ENCODE measurements at places on chromosomes 7 and 10. TPM values are rescaled to one million over a fixed set of nuclear protein-coding genes. Genes with fewer than 3 reads are reported as not detected.

The BUD23 gene
- 60.3 TPM for total RNA-seq

The C7orf33 gene
- total RNA-seq, result not detected

The FXYD4 gene
- not detected for total RNA-seq

The ADRA2A gene
- total RNA-seq, result 0.18 TPM

The DMTF1 gene
- 49.2 TPM for total RNA-seq

The ACSL5 gene
- 12.6 TPM for total RNA-seq

The MAT1A gene
- not detected for total RNA-seq

The OR2A42 gene
- 0.09 TPM for total RNA-seq

The GATA3 gene
- 0.09 TPM for total RNA-seq

The CDC14C gene
- not detected for total RNA-seq

The ADAM12 gene
- 4.2 TPM for total RNA-seq

Data from endothelial cell of coronary artery (primary cell).